Cardiac septum (tissue), 1 donor: ENCODE measurements at places on chromosomes 12 and 14. TPM values are rescaled to one million over a fixed set of nuclear protein-coding genes. Genes with fewer than 3 reads are reported as not detected.
A peak's percentile ranks its signal among the peaks of the same experiment; 100 is the strongest.

- DNase-seq: no peak
Observed at GRCh38 chr12:112107306-112108201, 1.0 kb downstream of the NAA25 start.

DNA sequence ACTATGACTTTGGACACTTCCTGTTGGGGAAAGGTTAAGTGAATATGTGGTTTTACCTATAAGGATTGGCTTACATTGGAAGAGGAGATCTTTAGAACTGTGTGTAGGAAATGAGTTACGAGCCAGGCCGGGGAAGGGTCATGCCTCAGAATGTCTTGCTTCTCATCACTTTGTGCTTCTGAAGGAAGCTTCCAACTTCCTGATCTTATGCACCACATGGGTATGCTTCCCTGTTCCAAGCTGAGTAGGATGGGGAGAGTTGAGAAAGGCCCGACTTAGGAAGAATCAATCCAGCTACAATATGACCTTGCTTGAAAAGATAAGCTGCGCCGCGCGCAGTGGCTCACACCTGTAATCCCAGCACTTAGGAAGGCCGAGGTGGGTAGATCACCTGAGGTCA, 59.9 kb downstream of the STXBP6 start:
- no peak for DNase-seq

GRCh38 chr14:38120109-38120508, 87.6 kb upstream of the SSTR1 start:
- no peak for DNase-seq

- DNase-seq: no peak
Observed at GRCh38 chr14:59132796-59133494, 55.5 kb upstream of the DAAM1 start.

GRCh38 chr14:19974844-19975243, 547 bp upstream of the OR4K15 start:
- DNase-seq: no peak

DNA sequence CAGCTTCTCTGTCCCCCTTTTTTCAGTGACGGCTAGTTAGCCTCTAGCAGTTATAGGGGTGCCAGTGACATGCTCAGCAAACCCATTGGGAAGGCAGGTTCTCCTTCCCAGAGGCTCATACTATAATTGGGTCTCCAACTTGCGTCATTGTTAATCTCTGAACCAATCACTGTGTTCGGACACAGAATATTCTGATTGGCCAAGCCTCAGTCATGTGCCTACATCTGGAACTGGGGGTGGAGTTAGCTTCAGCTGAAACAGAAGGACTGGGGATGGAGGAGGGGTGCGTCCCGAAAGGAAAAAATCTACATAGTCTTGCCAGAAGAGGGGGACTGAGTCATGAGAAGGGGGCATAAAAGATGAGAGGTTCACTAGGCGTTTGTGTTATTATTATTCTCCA, 165.6 kb downstream of the SUDS3 start:
- no peak for DNase-seq

DNA sequence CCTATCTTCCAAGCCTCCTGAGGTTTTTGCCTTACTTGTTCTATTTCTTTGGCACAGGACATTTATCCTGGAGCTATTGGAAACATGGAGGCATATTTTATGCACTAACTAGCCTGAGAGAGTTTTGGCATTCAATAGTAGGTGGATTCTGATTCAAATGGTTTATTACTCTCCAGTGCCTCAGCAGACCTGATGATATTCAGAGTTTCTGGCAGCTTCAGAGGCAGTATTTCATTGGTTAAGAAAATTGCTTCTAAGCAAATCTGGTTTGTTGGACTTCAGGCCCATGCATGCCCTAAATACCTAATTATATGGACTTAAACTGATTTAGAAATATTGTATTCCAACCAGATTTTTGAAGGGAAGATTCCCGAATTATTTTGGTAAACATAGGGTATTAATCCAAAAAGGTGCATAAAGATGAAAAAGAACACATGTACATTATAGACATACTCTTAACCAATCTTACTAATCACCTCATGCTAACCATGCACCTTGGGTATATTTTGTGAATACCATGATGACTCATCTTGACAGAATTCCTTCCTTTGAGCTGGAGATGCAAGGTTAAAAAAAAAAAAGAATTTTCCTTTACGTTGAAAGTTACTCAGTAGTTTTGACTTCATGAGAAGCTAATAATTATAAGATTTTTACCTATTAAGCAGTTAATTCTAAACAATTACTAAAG, 44.3 kb upstream of the KTN1 start:
- no peak for DNase-seq

DNA sequence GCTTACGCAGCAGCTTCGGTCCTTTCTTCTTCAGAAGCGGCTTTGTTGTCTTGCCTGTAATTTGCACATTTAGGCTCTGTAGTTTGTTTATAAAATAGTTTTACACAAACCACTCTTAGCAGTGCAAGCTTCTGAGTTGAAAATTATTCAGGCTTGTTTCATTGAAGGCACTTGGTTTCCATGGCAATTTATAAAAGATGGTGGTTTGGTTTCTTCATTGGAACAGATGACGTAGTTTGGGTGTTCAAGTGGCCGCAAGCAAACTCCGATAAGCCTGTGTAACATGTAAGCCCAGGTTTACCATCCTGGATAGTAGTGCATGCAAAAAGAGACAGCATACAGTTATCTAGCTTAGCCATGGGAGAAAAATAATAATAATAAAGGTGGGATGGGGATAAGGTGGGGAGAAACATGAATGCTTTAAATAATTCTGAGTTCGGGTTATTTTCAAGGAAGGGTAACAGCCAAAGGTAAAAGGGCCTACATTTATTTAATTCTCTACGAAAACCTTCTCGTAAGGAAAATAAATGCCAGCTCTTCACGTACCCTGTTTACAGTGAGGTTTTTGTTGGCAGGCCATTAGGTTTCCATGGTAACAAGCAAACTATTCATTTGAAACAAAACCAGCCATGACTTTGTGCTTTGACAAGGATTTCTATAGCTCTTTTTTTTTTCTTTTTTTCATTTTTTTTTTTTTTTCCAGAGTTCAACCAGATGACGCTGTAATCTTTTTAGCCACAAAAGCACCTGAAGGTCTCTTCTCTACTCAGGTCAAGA, 189.6 kb upstream of the RPL10L start:
- no peak for DNase-seq

GRCh38 chr12:108401964-108402363, 62.9 kb upstream of the CMKLR1 start:
- no peak for DNase-seq

DNA sequence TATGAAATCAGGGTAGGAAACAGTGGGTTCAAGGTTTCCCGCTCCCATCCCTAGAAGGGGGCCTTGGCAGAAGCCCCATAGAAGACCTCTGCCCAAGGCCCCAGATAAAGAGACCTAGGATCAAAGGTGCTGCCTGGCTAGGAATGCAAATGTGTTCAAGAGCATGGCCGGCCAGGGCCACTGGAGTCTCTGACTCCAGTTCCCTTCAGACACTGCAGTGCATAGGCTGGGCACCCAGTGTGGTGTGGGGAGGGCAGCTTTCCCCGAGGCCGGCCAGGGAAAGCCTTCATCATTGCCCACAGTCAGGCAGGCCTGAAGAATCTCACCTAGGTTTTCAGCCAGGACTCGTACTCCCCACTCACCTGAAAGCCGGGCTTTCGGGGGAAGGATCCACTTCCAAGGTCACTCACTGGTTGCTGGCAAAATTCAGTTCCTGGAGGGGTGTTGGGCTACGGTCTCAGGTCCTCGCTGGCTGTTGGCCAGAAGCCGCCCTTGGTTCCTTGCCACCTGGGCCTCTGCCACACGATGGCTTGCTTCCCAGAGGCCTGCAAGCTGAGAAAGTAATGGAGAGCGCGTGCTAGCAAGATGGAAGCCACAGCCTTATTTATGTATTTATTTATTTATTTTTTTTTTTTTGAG, 9.7 kb upstream of the PEBP1 start:
- no peak for DNase-seq

DNA sequence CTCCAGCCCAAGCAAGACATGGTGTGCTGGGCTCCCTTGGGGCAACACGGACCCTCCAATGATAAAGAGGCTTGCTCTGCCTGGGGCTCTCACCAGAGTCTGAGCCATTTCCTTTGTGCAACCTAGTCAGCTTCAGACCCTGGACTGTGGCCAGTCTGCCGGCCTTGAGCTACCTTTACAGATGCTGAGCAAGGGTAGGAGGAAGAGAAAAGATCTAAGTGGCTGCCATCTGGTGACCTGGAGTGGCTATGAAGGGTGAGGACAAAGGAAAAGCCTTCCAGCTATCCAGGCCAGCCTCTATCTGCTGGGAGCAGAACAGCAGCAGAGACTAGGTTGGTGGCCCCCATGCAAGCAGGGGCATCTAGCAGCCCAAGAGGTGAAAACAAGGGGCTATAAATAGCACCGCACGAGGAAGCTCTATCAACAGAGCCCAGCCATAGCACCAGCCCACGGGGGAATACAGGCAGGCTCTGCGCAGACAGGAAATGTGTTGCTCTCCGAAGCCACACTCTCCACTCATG, 230.1 kb downstream of the FOXN3 start:
- DNase-seq: no peak

GRCh38 chr14:20836668-20837338, 34.2 kb upstream of the RNASE1 start:
- DNase-seq: no peak

DNA sequence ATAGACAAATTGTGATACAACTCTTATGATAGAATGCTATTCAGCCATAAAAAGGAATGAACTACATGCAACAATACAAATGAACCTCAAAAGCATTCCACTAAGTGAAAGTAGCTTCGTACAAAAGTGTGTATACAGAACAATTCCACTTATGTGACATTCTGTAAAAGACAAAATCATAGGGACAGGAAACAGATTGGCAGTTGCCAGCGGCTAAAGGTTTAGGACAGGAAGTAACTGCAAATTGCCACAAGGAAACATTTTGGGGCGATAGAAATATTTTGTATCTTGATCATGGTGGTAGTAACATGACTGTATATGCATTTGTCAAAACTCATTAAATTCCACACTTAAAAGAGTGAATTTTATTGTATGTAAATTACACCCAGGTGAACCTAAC, 113.4 kb downstream of the CAPZA3 start:
- no peak for DNase-seq

DNA sequence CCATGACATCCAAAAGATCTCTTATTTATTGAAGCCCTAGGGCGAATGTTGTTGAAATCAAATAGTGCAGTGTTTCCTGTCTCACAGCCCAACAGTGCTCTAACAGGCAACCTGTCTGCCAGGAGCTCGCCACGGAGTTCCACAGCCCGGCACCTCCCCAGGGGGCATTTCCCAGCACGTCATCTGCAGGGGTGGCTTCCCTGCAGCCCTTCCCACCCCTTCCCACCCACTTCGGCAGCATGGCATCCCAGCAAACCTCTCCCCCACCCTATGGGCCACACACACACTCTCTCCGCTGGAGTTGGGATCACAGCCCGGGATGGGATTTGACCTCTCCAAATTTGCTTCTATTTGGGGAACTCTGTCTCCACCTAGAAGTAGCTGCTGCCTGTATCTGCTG, 62.7 kb upstream of the C14orf180 start:
- peak; percentile 56 for DNase-seq

DNA sequence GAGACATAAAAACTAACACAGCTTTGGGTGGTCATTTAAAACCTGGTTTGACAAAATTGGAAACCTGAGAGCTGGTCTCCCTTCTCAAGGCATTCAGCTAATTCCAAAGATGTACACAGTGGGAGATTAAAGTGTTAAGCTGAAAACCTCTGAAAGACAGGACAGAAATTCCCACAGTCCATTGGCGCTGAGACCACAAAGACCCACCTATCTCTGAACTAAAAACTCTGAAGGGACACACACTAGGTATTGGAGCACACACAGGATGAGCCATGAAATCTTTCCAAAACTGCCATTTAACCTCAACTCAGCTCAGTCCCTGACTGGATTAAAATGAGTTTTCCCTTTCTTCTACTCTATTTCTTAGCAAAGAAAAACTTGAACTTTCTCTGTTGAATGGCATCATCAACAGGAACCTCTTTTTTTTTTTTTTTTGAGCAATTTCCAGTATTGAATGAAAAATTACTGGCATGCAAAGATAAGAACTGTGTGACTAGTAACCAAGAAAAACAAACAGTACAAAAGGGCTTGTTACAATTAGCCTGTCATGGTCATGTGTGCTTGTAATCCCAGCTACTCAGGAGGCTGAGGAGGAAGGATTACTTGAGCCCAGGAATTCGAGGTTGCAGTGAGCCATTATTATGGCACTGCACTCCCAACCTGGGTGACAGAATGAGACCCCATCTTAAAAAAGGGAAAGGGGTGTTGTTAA, 82.4 kb downstream of the IPO8 start:
- no peak for DNase-seq

GRCh38 chr14:96062010-96062409, 22.8 kb downstream of the C14orf132 start:
- no peak for DNase-seq

DNA sequence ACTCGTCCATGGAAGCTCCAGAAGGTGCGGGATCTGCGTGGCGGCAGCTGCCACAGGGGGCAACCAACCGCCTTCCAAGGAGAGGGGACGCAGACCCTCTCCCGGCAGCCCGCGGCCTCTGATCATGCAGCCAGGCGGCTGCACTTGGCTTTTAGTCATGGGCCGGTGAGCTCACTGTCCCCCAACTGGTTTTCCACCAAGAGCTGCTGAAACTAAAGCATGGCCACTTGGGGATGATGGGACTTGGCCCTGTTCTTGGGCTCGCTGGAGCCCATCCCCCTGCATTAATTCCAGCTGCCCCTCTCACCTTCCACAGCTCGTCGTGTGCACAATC, 39.1 kb downstream of the CCDC85C start:
- DNase-seq: no peak

Gene RECQL
- 22.3 TPM for total RNA-seq

Gene SCN8A
- 0.19 TPM for total RNA-seq

Gene GLIPR1L1
- not detected for total RNA-seq

Gene KERA
- total RNA-seq: 0.19 TPM

Gene SLC7A7
- total RNA-seq: 2.3 TPM

Gene TMEM119
- 3.4 TPM for total RNA-seq

Gene ARHGAP9
- total RNA-seq: 5.9 TPM

Gene C12orf56
- not detected for total RNA-seq

Gene TAS2R42
- not detected for total RNA-seq

Gene FAIM2
- total RNA-seq: 1.7 TPM
